ENCODE measurements at places on chromosomes 5 and 9.

GRCh38 chr9:2758898-2759510, 41.7 kb downstream of the KCNV2 start:
- DNase-seq = peak; percentile 17

DNA sequence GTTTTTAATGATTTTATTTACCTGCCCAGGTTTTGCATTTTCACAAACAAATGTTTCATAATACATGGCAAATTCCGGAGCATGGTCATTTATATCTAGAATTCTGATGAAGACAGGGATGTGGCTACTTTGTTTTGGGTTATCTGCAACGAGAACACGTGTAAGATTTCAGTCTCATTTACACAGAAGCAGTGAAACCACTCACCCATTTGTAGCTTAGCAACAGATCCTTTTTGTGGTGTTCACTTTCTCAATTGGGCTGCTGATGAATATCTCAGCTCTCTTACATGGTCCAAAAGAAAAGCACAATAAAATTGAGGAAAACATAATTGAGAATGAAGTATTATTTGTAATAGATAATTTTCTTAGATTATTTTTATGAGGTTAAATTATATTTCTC, 148.6 kb downstream of the CDH9 start:
- DNase-seq = no peak

GRCh38 chr5:31036411-31036810, 157.1 kb upstream of the CDH6 start:
- peak; percentile 5 for DNase-seq

DNA sequence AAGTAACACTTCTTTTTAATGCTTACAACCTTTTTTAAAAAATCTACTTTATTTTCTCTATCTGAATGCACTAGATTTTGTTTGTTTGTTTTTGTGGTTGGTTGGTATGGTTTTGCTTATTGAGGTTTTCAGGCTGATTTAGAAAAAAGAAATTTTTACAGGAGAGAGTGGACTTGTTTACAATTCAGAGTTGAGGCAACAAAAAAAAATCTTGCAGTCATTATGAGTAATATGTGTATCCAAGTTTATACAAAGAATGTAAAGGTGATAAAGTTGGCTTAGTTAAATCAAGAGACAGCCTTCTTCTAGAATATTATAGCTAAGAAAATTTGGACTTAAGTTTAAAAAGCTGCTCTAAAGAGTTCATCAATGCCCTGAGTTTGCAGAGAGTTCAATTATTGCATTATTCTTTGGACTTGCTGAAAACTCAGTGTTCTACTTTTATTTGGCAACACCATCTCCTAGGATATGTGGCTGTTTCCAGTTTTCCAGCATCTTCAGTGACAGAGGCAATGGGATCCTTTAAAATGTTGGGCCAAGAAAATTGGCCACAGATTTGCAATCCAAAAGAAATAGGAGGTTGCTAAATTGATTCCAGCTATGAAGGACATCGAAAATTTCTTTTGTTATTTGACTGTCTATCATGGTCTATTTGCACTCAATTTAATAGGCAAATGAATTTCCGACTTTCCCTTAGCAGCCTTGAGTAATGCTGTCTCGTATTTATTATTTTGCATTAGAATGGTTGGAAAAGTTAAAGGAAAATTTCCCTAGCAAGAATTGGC, 10.7 kb downstream of the STK32A start:
- no peak for DNase-seq

DNA sequence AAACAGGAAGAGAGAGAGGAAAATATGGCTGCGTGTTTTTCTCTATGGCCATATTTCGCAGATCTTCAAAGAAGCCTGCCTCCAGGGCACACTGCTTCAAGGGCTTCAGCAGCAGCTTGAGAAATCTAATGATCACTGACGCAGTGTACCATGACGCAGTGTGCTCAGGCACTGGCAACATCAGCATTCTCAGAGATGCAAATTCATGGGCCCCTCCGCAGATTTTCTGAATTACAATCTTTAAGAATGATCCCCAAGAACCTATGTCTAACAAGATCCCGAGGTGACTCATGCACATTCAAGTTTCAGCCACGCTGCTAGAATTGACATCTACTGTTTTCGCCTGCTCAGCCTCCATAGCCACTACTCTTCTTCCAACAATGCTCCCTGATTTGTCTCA, 143.9 kb upstream of the ZNF366 start:
- DNase-seq = peak; percentile 14

DNA sequence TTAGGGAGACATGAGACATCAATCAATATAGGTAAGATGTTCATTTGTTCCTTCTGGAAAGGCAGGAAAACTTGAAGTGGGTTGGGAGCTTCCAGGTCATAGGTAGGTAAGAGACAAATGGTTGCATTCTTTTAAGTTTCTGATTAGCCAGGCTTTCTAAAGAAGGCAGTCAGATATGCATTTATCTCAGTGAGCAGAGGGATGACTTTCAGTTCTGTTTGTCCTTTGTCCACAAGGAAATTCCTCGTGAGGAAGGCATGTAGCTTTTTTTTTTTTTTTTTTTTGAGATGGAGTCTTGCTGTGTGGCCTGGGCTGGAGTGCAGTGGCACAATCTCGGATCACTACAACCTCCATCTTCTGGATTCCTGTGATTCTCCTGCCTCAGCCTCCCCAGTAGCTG, 155.3 kb upstream of the ABCA1 start:
- no peak for DNase-seq

DNA sequence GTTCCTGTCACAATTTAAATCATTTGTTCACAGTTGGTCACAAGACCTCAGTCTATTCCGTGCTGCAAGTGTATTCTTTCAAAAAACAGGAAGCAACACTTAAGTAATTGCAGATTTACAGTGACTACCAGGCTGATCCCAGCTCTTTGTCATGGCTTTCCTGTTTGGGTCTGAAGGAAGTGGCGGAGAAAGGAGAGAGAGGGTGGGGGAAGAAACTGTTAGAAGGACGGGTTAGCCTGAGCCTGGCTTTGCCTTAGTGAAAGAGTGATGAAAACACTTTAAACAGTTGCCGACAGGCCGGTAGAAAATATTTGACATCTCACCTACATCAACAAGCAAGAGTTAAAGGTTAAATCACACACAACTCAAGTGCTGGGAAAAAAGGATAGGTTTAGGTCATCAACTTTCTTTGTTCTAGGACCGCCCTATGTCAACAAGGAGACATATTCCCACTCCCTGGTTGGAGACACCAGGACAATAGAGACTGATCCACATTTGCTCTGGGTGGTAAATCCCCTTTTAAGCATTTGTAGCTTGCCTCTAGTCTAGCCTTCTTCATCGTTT, 102.2 kb upstream of the DAB2 start:
- no peak for DNase-seq

DNA sequence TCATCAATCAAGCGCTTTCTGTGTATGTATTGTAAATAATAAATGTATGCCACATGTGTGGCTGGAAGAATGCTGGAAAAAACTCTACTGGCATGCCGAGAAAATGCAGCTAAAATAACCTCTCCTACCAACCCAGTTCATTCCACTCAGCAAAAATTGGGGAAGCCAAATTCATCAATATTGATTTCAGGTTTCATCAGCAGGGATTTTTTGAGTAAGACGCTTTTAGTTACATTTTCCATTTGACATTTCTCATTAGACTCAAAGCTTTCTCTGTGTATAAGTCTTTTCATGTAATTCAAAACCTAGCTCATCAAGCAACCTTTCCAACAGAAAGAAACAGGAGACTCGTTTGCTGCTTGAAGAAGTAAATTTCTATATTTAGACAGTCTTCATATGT, 338.1 kb downstream of the DMRT2 start:
- no peak for DNase-seq

DNA sequence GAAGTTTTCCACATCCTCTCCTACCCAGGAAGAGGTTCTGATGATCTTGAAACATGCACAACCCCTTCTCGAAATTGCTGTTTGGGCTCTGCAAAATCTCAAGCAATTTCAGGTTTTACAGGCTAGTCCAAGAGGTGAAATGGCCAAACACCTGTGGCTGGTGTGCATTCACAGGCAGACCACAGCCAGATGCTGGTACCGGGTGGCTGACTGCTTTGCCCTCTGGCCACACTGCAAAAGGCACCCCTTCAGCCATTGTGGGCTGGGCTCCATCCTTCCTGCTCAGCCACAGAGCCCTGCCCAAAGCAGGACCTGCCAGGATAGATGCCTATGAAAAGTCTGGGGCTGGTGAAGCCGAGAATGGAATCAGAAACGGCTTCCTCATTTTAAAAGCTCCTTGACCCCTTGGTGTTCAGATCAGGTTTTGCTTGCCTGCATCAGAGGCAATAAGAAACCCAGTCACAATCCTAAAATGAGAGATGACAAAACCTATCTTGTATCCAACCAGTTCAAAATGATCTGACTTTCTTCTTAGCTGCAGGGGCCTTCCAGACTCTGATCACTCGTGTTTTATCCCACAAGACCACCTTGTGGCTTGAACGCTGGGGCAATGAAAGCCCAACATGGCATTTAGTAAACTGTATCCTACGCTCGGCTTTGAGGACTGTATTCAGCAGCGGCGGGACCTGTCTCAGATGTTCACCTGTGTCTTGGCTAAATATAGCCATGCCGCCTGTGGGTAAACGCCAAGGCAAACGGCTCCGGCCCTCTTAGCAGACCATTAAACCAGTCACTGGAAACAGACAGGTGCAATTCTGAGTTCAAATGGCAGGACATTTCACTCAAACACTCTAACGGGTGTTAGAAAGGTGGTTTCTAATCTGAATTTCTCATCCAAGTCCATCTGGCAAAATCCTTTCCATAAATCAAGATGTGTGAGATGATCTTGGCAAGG, 49.6 kb downstream of the EPB41L4B start:
- no peak for DNase-seq

- DNase-seq = peak; percentile 44
Measured at GRCh38 chr5:92559781-92560180, 1021.2 kb downstream of the NR2F1-AS1 start.

DNA sequence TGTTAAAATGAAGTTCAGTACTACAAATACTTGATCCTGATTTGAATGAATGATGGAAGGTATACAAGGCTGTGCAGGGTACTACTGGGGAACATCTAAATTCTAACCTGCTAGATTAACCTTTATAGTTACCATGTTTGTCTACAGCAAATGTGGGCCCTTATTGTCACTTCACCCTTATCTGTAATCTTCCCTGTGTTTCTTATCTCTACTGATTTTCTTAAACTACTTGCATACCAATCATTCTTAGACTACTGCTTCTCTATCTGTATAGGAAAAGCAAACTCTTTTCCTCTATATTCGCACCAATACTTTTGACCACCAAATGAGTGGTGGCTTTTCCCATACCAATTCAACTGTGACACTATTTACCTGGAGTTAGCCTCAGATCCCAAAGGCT, 210.7 kb downstream of the HINT1 start:
- no peak for DNase-seq

- peak; percentile 63 for DNase-seq
Measured at GRCh38 chr9:136901516-136902258, 15.4 kb downstream of the TRAF2 start.

DNA sequence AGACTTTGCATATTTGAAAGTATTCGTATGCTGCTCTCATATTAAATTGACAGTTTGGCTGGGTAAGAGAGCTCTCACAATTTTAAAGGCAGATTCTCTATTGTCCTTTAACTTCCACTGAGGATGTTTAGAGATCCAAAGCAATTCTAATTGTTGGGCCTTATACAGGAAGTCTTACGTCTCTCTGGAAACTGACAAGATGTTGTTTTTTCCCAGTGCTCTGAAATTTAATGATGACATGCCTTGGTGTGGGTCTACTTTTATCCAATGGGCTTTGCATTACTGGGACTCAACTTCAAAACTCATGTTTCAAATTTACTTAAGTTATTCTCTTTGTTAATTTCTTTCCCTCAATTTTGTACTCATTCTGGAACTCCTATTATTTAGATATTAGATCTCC, 191.5 kb downstream of the SNX18 start:
- DNase-seq = no peak

GRCh38 chr9:750249-750967, 91.1 kb upstream of the DMRT1 start:
- no peak for DNase-seq

DNA sequence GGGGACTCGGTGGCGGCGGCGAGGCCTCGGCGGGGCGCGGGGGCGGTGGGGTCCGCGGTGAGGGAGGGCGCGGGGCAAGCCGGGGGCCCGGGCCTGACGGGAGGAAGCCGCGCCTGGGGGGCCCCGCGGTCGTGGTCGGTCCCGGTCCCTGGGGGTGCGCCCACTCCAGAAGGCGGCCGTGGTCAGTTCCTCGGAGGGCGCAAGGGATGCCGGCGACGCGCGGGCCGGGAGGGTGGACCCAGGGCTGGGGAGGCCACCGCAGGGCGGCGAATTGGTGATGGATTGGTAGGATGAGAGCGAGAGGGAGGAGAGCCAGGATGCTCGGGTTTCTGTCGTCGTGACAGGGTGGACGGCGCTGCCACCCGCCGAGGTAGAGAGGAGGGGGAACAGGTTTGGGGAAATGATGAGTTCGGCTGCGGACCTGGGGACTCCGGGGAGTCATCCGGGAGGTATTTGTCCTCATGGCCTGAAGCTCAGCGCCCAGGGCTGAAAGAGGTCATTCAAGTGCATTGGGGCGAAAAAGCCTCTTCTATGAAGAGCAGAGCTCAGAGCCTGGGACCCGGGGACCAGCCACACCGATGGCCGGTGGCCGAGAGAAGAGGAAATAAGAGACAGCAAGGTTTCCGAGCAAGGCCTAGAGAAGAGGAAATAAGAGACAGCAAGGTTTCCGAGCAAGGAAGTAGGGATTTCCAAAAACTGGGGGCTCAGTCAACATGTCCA, 557 bp downstream of the GNG10 start:
- DNase-seq = peak; percentile 53

GRCh38 chr9:11318946-11319345, 706.1 kb upstream of the PTPRD start:
- no peak for DNase-seq

DNA sequence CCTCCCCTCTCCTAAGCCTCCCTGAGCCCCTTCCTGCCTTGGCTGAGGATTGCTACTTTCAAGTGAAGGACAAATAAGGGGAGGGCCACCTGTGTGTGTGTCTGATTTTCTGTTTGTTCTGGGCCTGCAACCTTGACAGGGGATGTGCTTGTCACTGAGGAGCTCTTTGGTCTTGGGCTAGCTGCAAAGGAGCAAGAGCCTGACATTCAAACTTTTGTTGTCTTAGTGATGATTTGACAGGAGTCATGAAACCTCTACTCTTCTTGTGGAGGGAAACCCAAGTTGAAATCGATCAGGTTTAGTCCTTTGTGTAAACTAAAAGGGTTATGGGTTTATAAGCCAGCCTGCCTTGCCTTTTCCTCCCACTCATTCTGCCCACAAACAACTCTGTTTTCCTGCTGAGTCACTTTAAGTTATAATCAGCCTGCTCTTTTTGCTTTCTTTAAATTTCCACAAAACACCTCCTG, 16.9 kb downstream of the CLTA start:
- no peak for DNase-seq
